Activated T-helper 9 cell treated with anti-CD3 and anti-CD28 coated beads, Interleukin-2, amount 50 U/mL, for 16 hours (primary cell): ENCODE measurements at places on chromosomes 13 and 19.

- DNase-seq, result no peak
These were observed 386 bp downstream of the GIPR start for GRCh38 chr19:45668342-45668871.

- DNase-seq, result no peak
These were observed 87.8 kb downstream of the FNDC3A start for GRCh38 chr13:49063497-49063896.

DNA sequence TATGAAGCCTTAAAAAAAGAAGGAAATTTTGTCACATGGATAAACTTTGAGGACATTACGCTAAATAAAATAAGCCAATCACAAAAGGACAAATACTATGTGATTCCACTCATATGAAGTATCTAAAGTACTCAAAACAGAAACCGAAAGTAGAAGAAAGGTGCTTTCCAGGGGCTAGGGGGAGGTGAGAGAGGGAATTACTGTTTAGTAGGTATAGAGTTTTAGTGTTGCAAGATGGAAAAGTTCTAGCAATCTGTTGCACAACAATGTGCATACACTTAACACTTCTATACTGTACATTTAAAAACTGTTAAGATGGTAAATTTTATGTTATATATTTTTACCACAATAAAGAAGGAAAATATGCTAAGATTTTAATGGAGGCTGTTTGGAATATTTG lies 83.0 kb downstream of the POLR1D start:
- DNase-seq, result no peak

DNA sequence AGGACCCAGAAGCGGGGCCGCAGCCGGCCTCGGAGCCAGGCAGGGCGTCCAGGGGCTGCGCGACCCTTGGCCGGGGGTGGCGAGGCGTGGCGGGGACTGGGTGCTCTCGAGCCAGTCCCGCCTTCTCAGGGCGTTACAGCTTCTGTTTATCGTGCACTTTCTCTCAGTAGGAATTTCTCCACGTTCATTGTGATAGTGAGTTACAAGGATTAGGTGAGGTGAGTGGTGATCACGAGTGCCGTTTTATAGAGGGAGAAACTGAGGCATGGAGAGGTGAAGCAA lies 600 bp downstream of the AP1M1 start:
- no peak for DNase-seq

DNA sequence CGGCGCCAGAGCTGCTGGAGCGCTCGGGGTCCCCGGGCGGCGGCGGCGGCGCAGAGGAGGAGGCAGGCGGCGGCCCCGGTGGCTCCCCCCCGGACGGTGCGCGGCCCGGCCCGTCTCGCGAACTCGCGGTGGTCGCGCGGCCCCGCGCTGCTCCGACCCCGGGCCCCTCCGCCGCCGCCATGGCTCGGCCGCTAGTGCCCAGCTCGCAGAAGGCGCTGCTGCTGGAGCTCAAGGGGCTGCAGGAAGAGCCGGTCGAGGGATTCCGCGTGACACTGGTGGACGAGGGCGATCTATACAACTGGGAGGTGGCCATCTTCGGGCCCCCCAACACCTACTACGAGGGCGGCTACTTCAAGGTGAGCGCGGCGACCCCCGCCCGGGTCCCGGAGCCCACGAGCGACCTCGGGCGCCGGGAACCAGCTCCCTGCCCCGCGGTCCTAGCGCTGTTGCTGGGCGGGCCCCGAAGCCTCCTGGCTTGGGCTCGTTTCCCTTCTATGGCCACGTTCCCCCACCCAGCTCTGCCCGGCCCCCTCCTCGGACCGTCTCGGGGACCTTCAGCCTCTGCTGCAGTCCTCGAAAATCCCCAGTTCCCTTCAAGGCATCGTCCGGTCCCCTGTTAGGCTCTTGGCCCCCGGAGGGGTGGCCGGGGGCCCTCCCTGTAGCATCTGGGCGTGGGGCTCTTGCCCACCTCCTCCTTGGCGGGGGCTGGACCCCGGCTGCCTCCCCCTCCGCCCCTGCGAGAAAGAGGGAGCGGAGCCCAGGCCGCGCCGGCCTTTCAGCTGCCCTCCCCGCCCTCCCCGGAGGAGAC lies at the start of gene CDC34:
CDC34 (plus strand) TSS at position 8 of the 808 bp plus-strand sequence; CDS start at position 180, 172 bp downstream.
- no peak for DNase-seq

- no peak for DNase-seq
These were observed 4.9 kb upstream of the MBD3L3 start for GRCh38 chr19:7063339-7063738.

DNA sequence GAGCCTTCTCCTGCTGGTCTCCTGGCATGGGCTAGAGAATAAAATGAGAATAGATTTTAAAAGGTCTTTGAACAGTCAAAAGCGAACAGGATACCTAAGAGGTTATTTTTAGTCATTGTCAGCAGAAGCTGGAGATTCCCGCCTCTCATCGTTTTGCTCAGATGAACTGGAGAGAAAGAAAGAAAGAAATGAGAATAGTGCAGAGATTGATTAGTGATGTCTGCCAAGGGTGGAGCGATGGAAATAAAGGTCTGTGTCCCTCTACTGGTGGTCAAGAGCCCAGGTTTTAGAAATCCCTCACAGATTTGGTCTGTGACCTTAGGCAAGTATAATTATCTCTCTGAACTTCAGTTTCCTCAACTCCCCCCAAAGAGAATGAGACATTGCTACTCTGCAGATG lies 5.3 kb downstream of the NCAN start:
- DNase-seq, result no peak

DNA sequence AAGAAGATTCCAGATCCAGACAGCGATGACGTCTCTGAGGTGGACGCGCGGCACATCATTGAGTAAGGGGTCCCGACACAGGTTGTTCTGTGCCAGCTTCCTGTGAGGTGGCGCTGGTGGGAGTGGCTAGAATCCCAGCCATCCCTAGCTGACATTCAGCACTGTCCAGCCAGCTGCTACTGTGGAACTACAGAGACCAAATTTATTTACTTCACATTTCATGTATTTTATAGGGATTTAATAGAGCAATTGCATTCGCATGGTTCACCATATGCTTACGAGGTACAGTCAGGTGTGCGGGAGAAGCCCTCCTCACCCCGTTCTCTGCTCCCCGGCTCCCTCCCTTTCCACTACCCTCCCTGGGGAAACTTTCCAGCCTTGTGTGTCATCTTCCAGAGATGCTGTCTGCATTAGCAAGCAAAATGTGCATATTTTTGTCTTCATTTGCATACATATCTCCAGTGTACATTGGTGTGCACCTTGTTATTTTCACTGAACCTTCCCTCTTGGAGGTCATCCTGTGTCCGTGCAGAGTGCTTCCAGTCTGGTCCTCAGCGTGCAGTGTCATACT lies 47.2 kb downstream of the SMARCA4 start:
- no peak for DNase-seq

DNA sequence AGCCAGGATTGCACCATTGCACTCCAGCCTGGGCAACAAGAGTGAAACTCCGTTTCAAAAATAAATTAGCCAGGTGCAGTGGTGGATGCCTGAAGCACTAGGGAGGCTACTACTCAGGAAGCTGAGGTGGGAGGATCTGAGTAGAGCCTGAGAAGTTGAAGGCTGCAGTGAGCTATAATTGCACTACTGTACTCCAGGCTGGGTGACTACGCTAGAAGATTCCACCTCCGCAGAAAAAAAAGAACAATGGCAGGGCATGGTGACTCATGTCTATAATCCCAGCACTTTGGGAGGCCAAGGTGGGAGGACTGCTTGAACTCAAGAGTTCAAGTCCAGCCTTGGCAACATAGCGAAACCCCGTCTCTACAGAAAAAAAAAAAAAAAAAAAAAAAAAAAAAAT lies 20.5 kb downstream of the HAUS8 start:
- DNase-seq, result no peak

DNA sequence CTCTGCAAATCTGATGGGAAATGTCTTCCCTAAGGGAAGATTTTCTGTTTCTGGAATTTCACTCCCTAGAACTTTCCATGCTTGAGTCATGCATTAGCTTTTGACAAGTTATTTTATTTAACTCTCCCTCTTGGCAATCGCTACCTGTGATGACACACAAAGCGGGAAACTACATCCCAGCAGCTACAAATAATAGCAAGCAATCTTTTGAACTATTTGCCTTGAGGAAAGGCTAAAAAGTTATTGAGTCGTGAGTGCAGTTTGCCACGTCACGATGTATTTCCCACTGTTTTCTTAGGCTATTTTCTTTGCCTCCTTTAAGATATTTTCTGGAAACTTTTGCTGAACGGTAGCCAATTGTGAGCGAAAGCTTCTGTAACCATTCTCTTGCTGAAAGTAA lies 353.3 kb upstream of the HTR2A start:
- no peak for DNase-seq

- no peak for DNase-seq
These were observed 34.5 kb downstream of the MYO9B start for GRCh38 chr19:17109962-17110598.

DNA sequence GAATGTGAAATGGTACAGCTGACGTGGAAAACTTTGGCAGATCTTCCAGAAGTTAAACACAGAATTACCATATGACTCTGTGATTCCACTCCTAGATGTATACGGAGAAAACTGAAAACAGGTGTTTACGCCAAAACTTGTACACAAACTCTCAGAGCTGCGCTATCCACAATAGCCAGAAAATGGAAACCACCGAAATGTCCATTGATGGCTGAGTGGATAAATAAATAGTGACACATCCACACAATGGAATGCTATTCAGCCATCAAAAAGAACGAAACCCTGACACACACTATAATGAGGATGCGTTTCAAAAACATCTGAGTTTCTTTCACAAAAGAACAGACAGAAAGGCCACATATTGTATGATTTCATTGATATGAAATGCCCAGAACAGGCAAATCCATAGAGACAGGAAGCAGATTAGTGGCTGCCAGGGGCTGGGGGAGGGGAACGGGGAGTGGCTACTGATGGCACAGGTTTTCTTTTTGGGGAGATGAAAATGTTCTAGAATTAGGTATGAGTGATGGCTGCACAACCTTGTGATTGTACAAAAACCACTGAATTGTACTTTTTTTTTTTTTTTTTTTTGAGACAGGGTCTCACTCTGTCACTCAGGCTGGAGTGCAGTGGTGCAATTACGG lies 33.0 kb downstream of the IL12RB1 start:
- no peak for DNase-seq

GRCh38 chr19:46739290-46739771 lies 6.5 kb upstream of the FKRP start:
- DNase-seq, result no peak

GRCh38 chr13:38167164-38167822 lies 182.4 kb upstream of the UFM1 start:
- no peak for DNase-seq

GRCh38 chr13:78836238-78836784 lies 177.4 kb upstream of the OBI1 start:
- DNase-seq, result no peak

DNA sequence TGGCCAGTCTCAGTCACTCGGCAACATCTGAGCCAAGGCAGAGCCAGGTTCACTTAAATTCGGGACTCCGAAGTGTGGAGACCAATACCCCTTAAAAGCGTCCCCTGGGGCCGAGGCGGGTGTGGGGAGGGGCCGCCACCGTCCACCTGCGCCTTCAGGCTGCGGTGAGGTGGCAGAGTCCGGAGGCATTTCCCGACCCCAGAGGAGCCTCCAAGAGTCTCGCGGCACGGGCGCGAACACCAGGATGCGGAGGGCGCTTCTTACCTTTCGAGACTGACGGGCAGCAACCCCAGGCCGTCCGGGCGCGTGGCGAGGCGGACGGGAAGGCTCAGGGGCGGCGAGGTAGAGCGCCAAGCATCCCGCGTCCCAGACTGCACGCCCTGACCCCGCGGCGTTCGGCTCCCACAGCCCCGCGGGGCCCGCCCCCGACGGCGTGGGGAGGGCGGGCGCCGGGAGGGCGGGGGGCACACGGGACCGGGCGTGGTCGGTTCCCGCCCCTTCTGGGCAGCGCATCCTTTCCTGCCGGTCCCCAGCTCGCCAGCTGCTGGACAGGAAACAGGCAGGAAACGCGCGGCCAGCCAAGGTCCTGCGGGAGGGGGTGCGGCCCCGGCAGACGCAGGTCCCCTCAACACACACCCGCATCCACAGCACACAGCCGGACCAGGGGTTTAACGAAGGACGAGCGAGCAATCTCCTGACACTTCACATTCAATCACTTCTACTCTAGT lies at the start of gene THSD1:
THSD1 (minus strand) TSS at position 406 of the 728 bp plus-strand sequence. CDS start 3,572 bp downstream, outside the sequence.
- DNase-seq, result peak; percentile 0

DNA sequence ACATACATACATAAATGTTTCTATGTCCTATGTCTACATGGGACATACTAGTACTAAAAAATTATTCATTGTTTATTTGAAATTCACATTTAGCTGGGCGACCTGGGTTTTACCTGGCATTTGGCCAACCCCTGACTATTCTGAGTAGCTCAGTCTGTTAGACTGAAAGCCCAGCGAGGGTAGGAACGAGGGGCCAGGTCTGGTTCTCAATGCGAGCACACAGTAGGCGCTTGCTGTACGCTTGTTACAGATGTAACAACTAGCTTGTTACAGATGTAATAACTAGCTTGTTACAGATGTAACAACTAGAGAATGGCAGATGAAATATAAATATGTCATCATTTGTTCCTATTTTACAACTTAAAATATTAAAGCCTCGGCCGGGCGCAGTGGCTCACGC lies 920 bp upstream of the ANO8 start:
- no peak for DNase-seq

GRCh38 chr19:1909761-1910080 lies 4.5 kb downstream of the ADAT3 start:
- DNase-seq, result no peak

- no peak for DNase-seq
These were observed 225.1 kb downstream of the EFNB2 start for GRCh38 chr13:106310291-106310865.

DNA sequence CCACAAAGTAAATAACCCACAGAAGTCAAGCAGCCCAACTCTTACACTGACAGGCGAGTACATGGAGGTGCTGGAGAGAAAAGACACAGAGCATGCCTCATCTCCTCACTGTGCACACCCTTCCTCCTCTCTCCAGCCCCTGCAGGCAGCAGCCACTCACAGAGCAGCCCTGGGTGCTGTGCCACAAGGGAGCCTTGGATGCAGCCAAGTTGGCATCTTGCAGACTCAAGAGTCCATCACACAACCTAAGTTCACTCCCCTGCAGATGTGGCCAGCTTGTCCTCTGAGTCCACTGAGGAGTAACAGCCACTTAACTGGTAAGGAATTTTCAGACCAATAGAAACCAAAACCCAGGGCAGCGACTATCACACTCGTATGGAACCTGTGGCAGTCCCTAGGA lies 47.4 kb downstream of the BRD4 start:
- DNase-seq, result no peak

DNA sequence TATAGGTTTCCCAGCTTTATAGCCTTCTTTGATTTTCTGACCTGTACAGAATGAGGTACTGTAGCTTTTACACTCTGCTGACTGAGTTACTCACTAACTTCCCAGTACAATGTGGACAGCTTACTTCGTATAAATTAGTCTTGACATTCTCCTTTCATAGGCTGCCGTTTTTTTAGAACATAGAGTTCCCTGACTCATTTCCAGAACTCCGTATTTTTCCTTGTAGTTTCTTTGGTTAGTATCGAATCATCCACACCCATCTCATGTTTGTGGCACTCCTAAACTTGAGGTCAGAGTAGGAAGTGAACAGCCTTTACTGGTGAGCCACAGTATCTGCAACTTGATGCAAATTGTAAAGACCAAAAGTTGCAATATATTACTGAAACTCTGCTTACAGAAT lies 303.9 kb downstream of the SLITRK5 start:
- no peak for DNase-seq

GRCh38 chr13:24073657-24074056 lies 86.9 kb upstream of the SPATA13 start:
- DNase-seq, result no peak

- no peak for DNase-seq
These were observed 128.3 kb upstream of the FRY start for GRCh38 chr13:31903111-31903815.

- DNase-seq, result no peak
These were observed 16.3 kb downstream of the POP4 start for GRCh38 chr19:29622166-29623070.

GRCh38 chr13:67772807-67773453 lies 542.8 kb upstream of the PCDH9 start:
- DNase-seq, result no peak
